ENCODE measurements at places on chromosomes 2 and 18.
A peak's percentile ranks its signal among the peaks of the same experiment; 100 is the strongest.

- DNase-seq, result no peak
Measured at GRCh38 chr18:67108894-67109293, 407.6 kb downstream of the DSEL start.

GRCh38 chr2:74764429-74765272 is 69.3 kb upstream of the HK2 start:
- peak; percentile 37 for DNase-seq

DNA sequence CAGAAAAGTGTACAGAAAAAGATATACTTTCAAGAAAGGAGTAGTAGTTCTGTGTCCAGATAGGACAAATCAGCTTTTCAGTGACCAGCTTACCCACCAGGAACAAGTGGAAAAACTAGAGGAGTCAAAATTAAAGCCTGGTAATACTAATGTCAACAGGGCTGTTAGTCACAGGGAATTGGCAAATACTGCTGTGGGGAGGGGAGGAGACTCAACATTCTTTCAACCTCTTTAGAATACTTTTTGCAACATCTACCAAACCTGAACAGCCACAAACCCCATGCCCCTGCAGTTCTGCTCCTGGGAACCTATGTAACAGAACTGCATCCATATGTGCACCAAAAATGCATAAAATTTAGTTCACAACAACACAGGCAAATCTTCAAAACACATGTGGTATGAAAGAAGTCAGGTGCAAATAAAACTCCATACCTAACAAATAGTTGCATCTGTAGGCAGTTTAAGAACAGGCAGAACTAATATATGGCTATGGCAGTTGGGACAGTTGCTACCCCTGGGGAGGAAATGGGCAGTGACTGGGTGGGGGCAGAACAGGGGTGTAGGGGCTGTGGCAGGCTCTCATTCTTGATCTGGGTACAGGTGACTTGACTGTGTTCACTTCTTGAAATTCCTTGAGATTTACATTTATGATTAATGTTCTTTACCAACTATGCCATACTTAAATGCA is 9.7 kb downstream of the CMPK2 start:
- DNase-seq, result no peak

DNA sequence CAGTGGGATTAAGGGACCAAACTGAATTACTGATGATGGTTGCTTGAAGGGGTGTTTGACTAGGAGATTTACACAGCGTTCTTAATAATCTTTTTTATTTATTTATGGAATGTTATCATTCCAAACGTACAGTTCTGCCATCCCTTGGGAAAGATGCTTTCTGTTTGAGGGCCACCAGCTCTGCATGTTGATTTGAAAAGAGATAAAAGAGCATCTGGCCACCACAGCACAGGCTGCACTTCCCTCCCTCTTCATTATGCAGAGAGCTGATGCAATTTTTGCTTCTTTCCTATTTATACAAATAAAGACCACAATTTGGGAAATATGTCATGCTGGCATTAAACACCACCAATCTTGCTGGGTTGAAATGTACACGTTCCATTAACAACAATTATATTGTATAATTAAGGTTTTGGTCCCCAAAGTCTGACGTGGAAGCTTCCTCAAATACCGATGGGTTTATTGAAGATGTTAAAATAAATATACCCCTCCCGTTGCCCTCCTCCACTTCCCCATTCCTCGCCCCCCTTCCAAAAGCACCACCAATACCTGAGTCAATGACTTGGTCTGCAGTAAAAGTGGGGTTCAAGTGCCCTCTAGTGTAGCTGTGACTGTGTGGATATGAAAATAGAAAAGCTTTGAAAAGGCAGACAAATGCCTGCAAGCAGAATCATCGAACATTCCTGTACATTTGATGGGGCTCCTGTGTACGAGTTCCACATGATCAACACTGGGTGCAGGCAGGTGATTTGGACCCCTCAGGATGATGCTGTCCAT is 211.9 kb downstream of the HRH4 start:
- DNase-seq, result peak; percentile 45

DNA sequence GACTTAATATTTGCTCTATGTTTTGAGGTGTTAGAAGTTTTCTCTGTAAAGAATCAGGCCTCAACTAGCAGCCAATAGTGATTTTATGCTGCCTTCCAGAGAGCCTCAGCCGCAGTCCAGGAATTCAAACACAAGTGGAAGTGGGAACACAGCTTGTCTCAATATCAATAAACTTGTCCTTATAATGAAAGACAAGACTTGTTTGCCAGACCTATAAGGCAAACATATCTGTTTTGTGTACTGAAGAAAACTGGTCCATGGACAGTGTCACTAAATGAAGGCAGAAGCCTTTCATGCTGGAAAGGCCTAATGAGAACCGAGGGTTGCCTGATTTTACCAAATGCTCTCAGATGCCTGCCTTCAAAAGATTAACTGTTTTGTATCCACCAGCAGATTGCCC is 182.2 kb downstream of the EPHA4 start:
- DNase-seq, result no peak

Measured in NCI-H345 (cell line).